Suprapubic skin (tissue), 4 donors: ENCODE measurements at places on chromosomes 5 and 9.

- DNase-seq: no peak
Measured at GRCh38 chr5:150406103-150406722, 6.5 kb downstream of the CD74 start.

DNA sequence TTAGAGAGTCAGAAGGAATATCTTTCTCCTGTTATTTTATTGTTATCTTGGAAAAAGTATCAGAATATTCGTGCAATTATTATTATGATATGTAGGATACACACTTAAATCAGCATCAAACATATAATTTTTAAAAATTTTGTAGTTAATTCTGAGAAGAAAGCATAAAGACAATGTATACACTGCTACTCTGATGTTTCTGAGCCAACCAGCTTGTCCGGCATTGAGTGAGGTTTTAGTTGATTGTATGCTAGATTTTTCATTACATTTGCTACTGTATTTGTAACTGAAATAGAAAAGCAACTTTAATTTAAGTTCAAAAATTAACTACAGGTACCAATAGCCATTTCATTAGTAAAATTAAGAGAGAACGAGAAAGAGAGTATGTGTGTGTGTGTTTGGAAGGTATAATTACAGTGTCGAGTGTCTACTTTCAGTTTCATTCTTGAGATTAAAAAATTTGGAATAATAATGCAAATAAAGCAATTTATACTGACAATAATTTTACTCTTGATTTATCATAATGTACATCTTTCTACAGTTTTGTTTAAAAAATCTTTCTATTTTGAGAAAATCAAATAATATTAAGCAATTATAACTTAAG lies 160.4 kb upstream of the CDH12 start:
- no peak for DNase-seq

GRCh38 chr9:90956026-90956810 lies 154.6 kb downstream of the SYK start:
- no peak for DNase-seq

- DNase-seq: no peak
Measured at GRCh38 chr5:160843240-160843639, 8.8 kb downstream of the ATP10B start.

- DNase-seq: no peak
Measured at GRCh38 chr9:72984991-72985390, 32.1 kb upstream of the ALDH1A1 start.

DNA sequence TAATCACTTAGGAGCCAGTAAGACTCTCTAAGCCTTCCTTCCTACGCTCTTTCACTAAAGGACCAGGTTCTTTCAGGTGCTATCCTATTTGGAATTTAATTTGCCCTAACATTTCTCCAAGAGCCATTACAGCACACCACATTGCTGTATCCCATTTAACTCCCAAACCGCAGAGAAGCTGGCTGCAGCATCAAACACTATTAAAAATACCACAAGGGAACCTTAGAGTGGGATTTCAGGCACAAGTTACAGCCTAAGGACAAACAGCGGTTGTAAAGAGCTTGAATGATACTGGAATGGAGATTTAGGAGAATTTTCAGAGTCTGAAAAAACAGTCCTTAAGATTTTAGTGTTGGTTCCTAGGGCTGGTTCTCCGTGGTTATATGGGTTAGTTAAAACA lies 566.4 kb downstream of the RAB3C start:
- no peak for DNase-seq

DNA sequence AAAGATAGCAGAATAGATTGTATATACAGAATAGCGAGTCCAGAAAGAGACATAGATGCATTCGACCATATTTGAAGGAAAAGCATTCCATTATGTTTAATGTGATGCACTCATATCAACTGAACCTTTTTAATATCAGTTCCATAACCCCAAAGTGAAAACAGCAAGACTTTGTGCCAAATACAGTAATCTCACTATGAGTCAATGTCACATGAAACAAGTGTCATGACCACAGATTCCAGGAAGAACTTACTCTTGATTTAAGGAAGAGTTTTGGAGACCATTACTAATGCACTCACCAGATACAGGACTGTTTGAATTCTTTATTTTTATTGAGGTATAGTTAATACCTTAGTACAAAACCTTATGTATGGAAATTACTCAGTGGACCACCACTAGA lies 220.5 kb downstream of the SH3GL2 start:
- DNase-seq: no peak

GRCh38 chr5:67366276-67366675 lies 169.7 kb upstream of the CD180 start:
- DNase-seq: no peak

DNA sequence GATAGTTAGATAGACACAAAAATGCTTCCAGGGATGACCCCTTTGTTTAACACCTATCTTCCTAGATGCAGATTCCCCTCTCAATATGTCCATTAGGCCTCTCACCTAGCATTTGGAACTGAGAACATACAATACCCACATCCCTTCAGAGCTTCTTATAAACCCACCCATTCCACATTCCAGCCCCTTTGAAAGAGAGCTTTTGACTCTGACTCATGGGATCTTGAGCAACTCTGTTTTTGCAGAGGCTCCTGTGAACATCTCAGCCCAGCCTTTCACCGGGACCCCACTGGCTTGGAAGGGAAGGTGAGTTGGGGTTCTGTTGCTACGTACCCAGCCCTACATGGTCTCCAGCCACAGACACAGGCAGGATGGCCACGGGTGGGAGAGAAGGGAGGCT lies 195.5 kb downstream of the FRMD3 start:
- no peak for DNase-seq

- DNase-seq: no peak
Measured at GRCh38 chr9:94014920-94015319, 59.8 kb upstream of the BARX1 start.

DNA sequence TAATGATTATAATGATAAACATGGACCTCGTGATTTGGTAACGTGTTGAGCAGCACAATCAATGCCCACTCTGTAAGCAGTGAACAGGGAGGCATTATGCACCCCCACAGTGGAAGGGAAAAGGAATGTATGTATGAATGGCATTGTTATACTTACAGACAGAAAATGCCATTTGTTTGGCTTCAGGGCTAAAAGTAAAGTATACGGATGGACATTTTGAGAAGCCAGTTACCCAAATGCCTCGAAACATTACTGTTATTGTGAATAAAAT lies 260.2 kb upstream of the PPP1R2B start:
- DNase-seq: no peak

DNA sequence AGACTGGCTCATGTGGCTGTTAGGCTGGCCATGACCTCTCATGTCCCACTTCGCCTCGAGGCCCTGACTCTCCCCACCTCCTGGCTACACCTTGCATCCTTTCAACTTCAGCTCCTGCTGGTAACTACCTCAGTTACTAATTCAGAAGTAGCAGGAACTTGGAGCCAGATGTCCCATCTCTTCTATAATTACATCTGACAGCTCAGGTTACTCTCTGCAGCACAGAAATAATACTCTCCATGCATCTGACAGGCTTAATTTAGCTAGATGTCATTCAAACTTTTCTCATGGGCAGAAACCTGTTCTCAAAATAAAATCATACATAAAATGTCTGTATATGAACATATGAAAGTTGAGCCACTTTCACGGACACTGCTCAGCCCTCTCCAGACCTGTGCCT lies 92.2 kb upstream of the IL33 start:
- no peak for DNase-seq

GRCh38 chr5:33474931-33475499 lies 34.2 kb downstream of the TARS1 start:
- no peak for DNase-seq

- no peak for DNase-seq
Measured at GRCh38 chr9:133103183-133103986, 17.7 kb downstream of the RALGDS start.

- peak; percentile 86 for DNase-seq
Measured at GRCh38 chr9:35604578-35605350, at the start of gene TESK1. TSS of gene TESK1 (plus strand) at chr9:35605262. CDS start at chr9:35605620, 358 bp downstream.

DNA sequence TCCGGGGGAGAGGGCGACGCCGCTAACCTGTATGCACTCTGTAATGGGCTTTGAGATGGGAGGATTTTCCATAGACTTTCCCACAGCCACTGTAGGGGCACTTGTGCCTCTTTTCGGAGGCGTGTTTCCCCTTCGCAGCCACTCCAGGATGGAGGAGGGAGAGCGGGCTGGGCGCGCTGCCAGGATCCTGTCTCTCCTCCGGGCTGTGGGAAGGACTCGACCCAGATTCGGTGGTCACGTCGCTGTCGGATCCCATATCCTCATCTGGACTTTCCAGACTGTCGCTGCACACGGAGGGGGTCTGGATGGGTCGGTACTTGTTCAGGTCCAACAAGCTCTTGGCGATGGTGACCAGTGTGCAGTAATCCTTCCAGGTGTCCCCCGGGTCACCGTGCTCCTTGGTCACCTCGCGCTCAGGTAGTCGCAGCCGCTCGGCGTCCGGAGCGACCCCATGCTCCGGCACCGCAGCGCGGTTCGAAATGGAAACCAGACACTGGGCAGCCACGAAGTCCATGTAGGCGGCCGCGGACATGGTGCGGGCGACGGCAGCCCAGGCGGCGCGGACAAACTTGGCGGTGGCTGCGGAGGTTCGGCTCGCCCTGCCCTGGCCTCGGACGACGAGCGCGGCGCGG lies 1.5 kb downstream of the KLF9 start:
- peak; percentile 93 for DNase-seq

DNA sequence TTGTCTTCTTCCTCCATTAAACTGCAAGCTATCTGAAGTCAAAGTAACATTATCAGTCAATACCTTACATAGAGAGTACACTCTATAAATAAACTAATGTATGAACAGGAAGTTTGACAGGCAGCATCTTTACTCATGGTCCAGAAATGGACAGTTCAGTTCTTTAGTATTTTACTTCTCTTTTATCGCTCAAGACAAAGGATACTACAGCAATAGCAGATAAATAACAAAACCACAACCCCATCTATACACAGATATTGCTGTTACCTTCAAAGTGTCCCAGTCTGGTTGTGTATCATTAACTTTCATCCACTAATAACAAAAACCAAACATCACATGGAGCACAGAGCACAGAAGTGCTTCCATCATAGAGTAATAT lies 46.4 kb downstream of the SEMA5A start:
- DNase-seq: no peak

- no peak for DNase-seq
Measured at GRCh38 chr5:54243483-54244080, 66.8 kb downstream of the ARL15 start.

GRCh38 chr5:170277867-170278281 lies 19.7 kb downstream of the LCP2 start:
- DNase-seq: no peak

DNA sequence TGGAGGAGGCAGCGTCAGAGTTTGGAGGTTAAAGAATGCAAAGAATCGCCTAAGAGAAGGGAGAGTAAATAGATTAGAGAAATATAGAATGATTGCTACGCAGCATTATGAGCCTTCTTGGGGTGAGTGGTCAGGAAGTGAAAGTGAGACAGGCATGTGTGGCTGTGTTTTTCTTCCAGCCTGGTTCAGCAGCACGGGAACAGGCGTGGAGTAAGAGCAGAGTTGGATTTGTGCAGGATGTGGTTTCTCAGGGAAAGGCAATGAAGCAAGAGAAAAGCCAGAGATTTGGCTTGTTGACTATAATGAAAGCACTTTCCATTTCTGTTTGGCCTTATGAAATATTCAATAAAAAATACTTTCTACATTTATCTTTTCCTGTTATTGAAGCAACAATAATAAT lies 34.3 kb upstream of the FRMD3 start:
- no peak for DNase-seq

DNA sequence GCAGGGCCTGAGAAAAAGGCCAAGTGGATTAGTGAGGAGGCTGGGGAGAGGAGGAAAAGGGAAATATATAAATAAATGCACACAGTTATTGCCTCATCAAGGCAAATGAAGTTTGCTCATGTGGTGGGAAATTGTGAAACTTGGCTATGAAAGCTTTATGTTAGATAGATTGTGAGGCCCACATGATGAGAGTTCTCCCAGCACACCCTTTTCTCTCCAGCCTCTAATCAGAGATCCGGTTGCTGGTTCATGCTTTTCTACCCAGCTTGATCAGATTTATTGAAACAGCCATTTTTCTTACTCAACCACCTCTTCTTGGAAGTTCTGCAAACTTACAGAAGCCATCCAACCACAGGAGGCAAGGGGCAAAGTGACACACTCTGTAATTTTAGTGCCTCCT lies 125.8 kb upstream of the KLF4 start:
- no peak for DNase-seq

GRCh38 chr9:72586388-72587130 lies 65.2 kb downstream of the TMC1 start:
- peak; percentile 66 for DNase-seq

DNA sequence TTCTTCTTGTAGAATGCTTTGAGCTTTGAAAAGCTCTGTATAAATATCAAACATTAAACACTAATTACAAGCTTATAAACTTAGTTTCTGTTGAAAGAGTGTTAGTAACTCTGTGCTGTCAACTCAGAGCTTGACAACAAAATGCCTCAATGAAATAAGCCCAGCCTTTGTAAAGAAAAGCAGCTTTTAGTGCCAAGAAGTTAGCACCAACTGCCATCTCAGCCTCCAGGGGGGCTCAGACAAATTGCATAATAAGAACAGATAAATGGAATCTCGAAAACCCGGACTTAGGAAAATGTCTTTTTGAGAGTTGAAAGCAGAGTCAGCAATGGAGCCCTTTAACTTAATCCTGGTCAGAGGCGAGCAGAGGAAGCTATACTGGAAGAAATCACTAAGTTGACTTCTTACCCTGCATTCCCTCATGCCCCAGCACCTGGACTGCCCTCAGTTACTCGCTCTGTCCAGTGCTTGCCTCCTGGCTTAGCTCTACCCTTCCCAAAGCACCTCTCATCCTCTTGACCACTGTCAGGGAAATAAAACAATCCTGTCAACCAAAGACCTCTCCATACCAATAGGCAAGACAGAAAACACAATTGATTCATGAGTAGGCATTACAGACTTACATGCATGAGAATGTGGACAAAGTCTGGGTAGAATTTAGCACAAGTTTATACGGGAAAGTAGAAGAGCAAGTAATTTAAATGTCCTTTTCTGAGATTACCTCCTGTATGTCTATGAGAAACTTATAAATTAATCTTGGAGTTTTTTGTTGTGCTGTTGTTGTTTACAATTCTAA lies 352.7 kb downstream of the ZNF608 start:
- no peak for DNase-seq

GRCh38 chr5:146475190-146475780 lies 28.2 kb downstream of the TCERG1 start:
- no peak for DNase-seq

DNA sequence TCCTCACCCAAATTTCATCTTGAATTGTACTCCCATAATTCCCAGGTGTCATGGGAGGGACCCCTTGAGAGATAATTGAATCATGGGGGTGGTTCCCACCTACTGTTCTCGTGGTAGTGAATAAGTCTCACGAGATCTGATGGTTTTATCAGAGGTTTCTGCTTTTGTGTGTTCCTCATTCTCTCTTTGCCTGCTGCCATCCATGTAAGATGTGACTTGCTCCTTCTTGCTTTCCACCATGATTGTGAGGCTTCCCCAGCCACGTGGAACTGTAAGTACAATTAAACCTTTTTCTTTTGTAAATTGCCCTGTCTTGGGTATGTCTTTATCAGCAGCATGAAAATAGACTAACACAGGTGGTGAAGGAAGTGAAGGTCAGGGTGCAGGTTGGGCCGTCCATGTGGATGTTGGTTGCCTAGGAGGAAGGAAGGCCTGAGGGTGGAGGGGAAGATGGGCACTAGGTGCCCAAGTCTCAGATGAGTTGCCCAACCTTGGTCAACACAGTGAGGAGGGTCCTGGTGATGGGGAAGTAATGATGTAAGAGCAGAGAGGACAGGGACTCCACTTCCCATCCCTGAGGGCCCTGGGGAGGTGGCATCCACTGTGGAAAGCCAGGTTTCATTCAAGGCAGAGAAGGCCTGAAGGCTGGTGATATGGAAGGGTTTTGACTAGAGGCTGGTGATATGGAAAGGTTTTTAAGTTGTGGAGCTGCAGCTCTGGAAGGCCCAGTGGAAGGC lies 92.6 kb downstream of the HSPA4 start:
- no peak for DNase-seq

- peak; percentile 59 for DNase-seq
Measured at GRCh38 chr9:117555964-117556629, 141.2 kb upstream of the ASTN2 start.
